ENCODE measurements at places on chromosomes 3 and 15.

DNA sequence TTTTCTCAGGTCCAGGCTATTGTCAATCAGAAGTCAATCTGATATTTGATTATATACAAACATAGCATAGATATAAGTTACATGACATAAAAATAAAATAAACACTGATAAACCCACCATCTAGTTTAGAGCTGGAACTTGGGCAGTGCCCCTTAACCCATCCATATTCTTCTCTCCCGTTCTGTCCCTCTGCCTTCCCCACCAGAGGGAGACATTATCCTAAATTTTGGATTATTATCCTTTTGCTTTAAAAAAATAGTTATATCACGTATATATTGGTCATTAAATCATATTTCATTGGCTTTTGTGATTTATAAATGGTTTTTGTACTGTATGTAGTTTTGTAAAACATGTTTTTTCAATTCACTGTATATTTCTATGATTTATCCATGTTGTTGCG, 107.9 kb downstream of the GMPS start:
- DNase-seq, result no peak

DNA sequence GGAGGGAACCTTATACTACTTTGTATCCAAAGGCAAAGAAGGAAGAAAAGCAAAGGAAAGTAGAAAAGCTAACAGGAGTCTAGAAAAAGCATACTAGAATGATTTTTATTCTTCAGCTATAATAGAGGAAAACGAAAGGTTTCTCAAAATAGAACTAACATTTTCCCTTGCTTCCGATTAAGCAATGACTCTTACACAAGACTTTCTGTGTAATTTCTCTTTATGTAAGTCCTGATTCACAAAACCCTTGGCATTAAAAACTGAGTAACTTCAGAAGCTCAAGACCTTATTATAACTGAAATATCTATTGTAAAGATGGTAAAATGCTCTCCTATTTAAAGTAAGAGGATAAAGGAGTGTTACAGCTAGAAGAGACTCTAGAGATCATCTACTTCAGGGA, 97.4 kb downstream of the DTWD1 start:
- DNase-seq, result no peak

DNA sequence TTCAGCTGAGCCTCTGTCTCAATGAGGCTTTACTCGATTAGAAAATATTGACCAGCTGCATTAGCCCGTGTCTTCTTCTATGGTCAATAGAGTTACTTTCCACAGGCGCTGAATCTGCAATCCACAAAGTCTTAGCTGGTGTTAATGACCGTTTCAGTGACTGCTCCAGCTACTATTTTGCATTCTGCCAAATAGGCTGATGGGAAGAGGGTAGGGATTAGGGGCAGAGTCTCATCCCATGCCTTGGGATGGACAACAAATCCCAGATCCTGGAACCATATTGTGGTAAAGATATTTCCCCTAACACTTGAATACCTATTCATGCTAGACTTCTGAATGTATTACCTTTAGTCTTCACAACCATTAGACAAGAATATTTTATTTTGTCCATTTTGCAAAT, 29.5 kb upstream of the MAGI1 start:
- no peak for DNase-seq

DNA sequence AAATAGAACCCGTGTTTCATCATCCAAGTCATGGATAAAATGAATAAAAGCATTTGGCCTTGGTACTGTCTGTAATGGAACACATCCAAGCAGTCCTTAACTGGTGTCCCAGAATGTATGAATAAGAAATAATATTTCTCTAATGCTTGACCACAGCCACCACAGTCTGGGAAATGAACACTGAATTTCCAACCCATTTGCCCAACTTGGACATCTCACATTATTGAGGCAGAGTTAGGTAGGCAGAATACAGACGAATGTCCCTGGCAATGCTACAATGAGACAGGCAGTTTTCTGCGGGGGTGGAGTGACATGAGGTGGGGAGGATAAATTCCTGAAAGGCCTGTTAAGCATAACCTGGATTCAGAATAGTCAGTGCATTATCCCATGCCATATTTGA, 245.7 kb downstream of the ZIC1 start:
- no peak for DNase-seq

GRCh38 chr15:45653702-45654424, 19.0 kb downstream of the SQOR start:
- no peak for DNase-seq

- DNase-seq, result no peak
Measured at GRCh38 chr3:189824629-189825312, 193.6 kb downstream of the TP63 start.

GRCh38 chr3:62479326-62479725, 106.0 kb upstream of the FEZF2 start:
- no peak for DNase-seq

- no peak for DNase-seq
Measured at GRCh38 chr15:36682101-36682500, 102.7 kb downstream of the CDIN1 start.

DNA sequence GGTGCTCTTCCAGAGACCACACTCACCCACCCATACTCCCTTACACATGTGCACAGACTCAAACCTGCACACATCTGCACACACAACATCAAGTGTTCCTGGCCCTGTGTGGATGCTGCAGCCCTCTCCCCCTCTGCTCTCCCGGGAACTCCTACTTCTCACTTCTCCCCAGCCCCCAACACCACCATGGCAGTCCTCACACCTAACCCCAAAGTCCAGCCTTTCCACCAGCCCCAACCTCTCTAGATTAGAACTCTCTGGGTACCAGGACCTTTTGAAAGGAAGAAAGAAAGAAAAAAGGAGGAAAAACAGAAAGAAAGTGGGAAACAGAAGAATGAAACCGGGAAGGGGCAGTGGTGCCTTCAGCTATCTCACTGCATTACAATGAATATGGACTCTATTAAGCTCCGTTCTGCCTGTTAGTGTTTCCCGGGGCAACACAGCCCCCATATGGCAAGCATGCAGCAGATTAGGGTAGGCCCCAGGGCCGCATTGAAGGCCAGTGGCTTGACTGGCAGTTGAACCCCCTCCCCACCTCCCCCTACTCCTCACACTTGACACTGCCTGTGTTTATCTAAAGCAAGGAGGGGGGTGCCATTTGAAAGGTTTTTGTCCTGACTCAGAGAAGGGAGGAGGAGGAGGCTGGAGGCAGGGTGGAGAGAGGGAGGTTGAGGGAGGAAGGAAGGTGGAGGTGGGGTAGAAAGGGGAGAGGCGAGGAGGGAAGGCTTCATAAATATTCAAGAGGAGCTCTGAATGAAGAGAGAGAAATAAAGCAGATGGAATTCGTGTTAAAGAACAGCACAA, 30.1 kb downstream of the BOC start:
- no peak for DNase-seq

All from activated CD8-positive, alpha-beta memory T cell treated with anti-CD3 and anti-CD28 coated beads for 1 hour (primary cell).